ENCODE measurements at places on chromosomes 6 and 20. TPM values are rescaled to one million over a fixed set of nuclear protein-coding genes. Genes with fewer than 3 reads are reported as not detected.
A peak's percentile ranks its signal among the peaks of the same experiment; 100 is the strongest.

DNA sequence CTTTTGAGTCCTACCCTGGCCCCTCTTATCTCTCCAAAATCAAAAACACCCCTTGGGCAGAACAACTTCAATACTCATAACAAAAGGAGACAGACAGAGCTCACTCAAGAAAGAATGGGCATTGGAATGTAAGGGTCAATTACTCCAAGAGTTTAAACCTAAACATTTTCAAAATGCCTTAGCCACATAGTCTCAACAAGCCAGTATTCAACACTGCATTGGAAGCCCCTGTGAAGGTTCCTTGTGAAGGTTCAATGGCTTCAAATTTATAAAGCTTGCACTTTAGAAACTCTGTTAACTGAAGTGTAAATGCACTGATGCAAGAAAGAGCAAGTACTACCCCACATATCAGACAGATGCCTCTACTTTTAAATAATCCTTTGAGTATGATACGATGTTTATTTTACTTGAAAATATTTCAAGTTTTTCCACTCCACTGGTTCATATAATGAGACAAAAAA, 139.1 kb upstream of the LAMP5 start:
- peak; percentile 22 for DNase-seq

- DNase-seq = no peak
Measured at GRCh38 chr6:85771925-85772430, 129.3 kb upstream of the SYNCRIP start.

- no peak for DNase-seq
Measured at GRCh38 chr6:136994782-136995181, 50.0 kb downstream of the IL20RA start.

Gene CST2
- total RNA-seq = not detected

Gene MYLK4
- total RNA-seq = 0.64 TPM
